T47D (cell line): ENCODE measurements at places on chromosomes 5 and 9.

- no peak for DNase-seq
These were observed 294.8 kb downstream of the KCTD16 start for GRCh38 chr5:144465441-144465840.

DNA sequence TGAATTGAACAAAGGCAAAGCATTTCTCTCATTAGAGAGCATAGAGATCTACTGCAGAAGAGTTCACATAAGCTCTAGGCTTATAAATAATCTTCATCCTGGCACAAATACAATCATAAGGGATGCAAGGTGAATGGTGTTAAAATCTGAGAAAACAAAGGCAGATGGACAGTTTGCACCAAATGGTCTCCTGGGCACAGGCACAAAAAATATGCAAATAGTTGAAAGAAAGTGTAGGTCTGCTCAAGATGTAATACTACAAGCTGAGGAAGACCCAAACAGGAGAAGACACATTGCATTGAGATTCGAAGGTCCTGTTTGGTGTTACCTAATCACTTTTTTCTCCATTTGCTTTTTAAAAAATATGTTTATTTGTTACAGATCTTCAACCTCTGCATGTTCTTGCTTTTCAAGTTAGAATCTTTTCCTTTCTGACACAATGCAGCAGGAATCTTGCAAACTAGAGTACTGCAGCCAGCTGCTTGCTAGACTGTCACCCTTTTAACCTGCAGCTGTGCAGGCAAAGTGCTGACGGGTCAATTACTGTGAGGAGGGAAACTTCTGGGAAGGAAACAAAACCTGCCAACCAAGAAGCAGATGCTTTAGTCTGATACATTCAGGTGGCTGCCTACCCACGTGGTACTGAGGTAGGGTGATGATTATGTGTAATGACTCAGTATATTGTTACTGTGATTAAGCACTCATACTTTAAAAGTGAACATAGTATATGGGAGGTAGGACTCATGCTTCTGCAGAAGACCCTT lies 1048.6 kb upstream of the SEMA6A start:
- peak; percentile 42 for DNase-seq

- no peak for DNase-seq
These were observed 122.2 kb downstream of the SLC28A3 start for GRCh38 chr9:84218322-84218721.

GRCh38 chr9:102135768-102136167 lies 397.3 kb upstream of the GRIN3A start:
- no peak for DNase-seq

DNA sequence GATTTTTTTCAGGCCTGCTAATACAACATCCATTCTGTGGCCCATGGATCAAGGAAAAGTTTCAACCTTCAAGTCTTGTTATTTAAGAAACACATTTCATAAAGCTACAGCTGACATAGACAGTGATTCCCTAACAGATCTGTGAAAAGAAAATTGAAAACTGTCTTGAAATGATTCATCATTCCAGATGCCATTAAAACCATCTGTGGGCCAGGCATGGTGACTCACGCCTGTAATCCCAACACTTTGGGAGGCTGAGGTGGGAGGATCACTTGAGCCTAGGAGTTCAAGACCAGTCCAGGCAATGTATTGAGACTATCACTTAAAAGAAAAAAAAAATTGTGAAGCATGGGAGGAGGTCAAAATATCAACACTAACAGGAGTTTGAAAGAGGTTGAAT lies 6.0 kb downstream of the RAPGEF6 start:
- DNase-seq: no peak

DNA sequence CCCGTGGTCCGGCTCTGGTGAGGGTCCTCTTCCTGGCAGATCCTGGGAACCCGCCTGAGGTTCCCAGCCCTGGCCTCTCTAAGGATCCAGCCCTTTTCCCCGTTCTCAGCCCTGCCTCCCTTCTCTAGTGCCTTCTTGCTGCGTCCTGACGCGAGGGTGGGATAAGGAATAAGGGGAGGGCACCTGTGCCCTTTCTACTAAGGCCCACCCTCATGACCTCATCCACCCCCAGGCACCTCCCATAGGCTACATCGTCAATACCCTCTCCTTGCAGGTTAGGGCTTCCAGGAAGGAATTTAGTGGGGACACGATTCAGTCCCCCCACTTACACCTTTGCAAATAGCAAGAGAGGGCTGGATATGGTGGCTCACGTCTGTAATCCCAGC lies 10.7 kb upstream of the DIPK1B start:
- DNase-seq: no peak

GRCh38 chr9:15735083-15735857 lies 182.4 kb downstream of the CCDC171 start:
- peak; percentile 44 for DNase-seq

DNA sequence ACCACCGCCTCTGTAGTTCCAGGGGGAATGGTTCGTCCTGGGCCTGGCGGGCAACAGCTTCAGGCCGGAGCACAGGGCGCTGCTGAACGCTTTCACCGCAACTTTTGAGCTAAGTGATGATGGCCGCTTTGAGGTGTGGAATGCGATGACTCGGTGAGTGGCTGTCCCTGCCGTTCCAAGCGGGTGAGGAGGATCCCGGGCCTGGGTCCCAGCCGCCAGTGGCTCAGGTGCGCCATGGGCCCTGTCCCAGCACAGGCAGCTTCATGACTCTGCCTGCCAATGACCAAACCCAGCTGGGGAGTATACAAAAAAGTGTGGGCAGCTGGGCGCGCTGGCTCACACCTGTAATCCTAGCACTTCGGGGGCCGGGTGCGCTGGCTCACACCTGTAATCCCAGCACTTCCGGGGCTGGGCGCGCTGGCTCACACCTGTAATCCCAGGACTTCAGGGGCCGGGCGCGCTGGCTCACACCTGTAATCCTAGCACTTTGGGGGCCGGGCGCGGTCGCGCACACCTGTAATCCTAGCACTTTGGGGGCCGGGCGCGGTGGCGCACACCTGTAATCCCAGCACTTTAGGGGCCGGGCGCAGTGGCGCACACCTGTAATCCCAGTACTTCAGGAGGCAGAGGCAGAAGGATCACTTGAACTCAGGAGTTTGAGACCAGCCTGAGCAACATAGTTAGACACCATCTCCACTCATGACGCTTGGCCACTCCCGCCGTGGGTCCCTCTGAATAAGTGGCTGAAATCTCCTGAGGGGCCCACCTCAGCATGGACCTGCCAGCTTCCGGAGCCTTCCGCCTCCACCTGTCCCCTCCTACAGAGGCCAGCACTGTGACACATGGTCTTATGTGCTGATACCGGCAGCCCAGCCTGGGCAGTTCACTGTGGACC lies 1.1 kb downstream of the LCN12 start:
- no peak for DNase-seq

GRCh38 chr9:70147651-70148050 lies 104.0 kb downstream of the MAMDC2 start:
- peak; percentile 11 for DNase-seq

GRCh38 chr5:78615697-78616096 lies 32.9 kb downstream of the LHFPL2 start:
- DNase-seq: no peak

DNA sequence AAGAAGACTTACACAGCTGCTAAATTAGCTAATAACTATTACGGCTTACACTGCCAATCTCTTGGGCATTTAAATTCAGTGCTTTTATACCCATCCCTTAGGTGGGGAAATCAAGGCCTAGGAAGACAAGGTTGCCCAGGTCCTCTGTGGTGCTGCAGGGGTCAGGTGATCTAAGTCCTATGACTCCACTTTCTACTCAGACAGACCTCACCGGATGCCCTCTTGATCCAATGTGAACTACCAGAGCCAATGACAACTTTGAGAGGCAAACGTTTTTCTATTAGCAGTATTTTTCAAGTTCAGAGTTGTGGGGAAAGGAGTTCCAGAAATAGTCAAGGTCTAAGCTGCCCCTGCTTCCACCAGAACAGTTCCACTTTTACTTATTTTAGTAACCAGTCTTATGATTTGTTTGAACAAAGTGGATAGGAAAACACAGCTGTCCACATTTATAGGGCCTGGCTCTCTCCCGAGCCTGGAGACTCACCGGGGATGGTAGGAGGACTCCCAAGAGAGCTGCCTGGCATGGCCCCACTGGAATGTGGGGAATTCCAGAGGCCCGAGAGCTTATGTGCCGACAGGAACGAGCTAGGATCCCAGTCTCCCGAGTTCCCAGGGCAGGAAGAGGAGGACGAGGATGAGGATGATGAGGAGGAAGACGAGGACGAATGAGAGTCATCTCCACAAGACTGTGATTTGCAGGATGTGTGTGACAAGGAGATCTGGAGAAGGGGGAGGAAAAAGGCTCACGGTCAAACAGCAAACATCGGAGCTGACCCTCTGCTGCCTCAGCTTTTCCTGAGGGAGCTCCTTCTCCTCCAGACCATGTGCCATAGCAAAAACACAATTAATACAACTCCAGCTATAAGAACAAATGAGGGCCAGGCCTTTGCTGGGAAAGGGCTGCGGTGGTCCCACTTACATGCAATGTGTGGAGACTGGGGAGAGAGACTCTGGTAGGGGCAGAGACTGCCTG lies 16.7 kb downstream of the FAM193B start:
- no peak for DNase-seq

GRCh38 chr9:127942216-127943010 lies 4.8 kb upstream of the DPM2 start:
- peak; percentile 70 for DNase-seq

DNA sequence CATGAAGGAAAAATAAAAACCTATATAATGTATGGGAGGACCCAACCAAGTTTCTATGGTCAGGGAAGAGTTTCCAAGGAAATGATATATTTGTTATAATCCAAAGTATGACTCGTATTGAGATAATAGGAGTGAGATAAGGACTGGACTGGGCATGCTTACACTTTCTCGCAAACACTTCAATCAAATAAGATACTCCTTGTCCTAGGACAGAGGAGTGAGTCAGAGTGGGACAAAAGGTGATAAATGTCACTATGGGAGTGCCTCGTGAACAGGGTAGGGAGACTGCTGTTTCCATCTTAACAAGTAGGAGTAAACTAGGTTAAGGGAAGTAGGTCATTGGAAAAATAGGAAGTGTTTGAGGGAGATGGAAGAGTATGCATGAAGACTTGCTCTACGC lies 47.2 kb downstream of the MACIR start:
- DNase-seq: no peak

DNA sequence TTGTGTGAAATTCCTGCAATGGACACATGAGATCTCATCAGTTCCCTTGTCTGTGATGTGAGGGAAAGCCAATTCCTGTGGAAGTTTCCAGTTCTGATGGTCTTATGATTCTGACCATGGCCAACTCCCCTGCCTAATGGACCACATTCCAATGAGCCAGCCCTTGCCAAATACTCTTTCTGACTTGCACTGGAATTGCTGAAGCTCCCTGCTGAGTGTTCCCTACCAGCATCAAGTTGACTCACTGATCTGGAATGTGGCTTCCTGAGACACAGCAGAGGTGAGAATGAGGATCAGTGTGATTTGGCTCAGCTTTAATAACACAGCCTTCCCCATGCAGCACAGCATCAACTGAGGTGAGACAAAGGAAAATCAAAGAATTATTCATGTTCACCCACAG lies 427.8 kb downstream of the KDM4C start:
- no peak for DNase-seq

DNA sequence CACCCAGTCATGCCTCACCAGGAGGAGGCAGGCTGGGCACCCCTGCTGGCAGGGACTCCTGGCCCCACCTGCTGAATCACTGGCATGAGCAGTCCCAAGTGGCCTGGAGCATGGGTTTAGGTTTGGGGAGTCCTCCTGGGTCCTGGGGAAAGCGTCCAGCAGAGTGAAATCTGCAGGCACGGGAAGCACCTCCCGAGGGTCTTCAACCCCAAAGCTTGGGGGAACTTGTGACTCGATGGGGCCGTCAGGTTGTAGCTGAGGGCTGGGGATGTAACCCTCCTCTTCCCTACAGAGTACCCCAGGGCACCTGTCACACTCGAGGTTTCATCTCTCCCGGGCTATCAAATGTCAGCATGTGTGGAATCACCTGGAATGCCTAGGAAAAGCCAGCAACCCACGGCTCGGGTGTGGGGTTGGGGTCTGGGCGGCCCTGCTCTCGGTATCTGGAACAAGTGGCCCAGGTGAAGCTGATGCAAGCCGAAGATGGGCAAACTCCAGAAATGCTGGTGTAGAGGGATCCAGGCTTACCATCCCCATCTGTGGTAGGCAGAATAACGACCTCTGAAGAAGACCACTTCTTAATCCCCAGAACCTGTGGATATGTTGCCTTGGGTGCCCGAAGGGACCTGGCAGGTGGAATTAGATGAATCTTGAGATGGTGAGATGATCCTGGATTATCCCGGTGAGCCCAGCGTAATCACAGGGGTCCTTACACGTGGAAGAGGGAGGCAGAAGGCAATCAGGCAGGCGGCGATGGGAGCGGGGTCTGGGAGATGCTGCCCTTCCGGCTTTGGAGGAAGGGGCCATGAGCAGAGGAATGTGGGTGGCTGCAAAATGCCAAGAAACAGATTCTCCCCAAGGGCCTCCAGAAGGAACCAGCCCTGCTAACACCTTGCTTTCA lies 6.1 kb upstream of the RASGEF1C start:
- no peak for DNase-seq

GRCh38 chr5:72366324-72366976 lies 46.3 kb downstream of the PTCD2 start:
- DNase-seq: peak; percentile 91

DNA sequence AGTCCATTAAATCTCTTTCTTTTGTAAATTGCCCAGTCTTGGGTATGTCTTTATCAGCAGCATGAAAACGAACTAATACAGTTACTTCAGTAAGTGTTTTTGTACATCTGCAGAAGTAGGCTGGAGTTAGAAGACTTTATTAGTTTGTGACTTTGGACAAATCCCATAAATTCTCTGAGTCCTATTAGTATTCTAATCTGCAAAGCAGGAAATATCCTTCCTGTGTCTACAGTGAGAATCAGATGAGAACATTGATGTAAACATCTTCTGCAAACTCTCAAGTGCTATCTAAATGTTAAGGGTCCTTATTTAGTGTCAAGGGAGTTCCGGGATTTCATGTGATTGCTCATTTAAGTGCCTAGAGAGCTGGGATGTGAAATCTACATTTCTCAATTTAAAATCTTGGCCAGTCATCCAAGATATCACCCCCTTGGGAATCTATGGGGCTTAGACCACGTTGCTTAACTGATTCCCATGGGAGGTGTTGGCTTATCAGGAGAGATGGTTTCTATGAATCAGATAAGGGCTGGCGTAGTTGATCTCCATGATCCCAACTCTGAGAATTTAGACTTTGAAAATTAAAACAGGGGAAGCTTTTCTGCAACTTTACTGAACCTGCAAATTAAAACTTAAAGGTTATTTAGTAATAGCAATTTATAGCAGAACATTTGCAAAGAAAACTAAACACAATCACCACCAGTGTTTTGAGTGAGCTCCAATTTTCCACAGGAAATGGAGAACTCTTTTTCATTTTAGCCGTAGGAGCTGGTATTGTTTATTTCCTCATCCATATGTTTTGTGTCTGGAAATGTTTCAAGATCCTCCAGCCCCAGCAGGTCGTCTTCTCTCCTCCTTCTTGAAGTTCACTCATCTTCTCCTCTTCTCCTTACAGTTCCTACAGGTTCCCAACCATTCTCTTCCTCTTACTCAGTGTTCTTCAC lies 241.6 kb upstream of the CD180 start:
- DNase-seq: no peak

DNA sequence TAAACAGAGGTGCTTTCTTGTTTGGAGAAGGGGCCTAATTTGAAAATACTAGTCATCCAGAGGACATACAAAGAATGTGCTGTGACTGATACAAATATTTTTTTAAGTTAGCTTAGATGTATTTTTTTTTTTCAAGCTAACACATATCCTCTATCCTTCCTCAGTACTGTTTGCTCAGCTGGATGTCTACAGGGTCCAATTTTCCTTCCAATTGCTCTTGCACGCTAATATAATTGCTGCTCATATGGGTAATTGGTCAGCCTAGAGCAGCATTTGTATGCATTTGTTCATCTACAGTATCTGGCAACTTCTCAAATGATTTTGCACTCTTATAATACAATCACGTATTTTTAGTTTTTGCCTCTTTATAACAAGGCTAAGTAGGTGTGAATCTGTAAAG lies 84.7 kb downstream of the ZDHHC21 start:
- no peak for DNase-seq
